ENCODE measurements at places on chromosomes 5 and 9.

DNA sequence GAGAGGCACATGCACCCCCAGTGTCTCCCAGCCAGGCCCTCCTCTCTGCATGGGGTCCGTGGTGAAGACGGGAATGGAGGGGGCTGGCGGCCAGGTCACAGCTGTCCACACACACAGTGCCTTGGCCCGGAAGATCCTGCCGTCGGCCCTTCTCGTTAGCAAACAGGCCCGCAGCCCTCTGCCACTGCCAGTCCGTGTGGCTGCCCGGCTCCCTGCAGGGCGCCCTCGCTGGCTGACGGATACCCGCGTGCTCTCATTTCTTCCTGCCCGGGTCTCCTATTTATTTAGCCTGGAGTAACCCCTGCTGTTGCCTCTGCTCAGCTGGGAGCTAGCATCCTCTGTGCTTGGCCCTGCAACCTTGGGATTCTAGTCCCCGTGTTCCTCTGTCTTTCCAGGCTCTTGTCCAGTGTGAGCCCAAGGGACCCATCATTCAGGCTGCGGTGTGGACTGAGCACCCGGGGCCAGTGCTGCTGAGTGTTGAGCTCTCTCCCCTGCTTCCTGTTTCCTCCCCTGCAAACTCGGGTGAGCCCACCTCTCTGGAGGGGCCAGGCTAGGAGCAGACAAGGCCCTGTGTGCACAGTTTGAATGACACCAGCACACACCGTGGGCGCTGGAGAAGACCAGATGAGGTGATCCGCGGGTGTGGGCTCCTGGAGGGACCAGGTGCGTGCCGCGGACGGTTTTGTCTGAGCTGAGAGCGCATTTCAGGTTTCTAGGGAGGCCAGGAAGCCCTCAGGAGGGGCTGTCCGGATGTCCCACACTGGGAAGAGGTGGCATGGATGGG is 14.6 kb upstream of the RNU6ATAC start:
- no peak for DNase-seq

DNA sequence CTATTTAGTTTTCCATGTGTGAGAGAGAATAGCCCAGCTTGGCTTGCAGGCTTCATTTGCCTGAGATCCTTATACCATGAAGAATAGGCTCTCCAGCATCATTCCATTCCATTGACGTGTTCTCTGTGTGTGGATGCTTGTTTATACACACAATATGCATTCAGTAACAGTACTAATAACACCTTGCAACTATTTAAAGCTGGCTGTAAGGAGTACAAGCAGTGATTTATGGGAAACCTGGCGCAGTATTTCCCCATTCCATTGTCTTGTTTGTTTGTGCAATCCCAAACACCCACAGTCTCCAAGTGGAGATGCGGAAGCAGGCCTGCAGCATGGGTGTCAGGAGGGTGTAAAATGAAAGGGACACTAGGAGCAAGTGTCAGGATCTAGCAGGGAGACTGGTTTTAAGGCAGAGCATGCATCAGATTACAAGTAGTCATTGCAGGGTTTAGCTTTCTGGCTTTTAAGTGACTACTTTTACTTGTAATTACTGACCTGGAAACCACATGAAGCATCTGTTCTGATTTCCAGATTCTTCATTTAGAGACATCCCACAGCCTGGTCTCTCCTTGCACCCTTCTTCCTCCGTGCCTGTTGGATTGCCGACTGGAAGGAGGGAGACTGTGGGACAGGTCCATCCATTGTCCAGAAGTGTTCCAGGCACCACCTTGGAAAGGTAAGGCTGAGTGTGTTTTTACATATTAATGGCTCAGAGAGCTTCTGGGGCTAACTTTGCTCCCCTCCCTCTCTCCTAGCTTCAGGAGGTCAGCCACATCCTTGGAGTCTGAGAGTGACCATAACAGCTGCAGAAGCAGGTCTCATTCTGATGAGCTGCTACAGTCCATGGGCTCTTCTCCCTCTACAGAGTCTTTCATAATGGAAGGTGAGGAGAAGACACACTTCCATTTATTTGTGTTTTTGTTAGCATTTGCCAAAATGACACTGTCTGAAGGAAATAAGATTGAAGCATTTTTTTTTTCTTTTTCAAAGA is 241.6 kb downstream of the ARHGEF28 start:
- no peak for DNase-seq

GRCh38 chr9:1273859-1274258 is 223.7 kb downstream of the DMRT2 start:
- DNase-seq, result no peak

- peak; percentile 56 for DNase-seq
Observed at GRCh38 chr9:131717719-131718460, 22.0 kb downstream of the RAPGEF1 start.

DNA sequence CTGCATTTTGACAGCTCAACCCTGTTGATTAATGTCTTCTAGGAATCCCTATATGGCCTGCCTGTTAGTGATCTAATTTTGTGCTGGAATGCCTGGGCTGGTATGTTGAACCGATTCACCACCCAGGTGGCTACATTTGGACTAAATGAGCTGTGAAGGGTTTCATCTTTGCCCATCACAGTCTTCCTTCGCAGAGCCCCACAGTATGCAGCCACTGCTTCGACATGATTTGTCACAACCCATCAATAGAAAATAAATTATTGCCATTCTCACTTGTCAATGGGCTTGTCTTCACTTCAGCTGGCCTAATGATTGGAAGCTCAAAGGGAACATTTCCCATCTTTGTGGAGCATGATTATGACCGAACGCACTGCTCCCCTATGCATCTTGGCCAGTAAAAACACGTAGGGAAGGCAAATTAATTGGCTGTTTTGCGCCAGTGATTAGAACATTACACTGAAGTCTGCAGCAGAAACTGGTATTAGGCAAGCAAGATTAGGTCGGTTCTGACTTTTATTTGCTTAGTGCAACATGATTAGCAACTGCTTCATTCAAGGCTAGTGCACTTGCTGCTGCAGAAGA is 408.5 kb downstream of the KIAA0825 start:
- DNase-seq, result no peak

- no peak for DNase-seq
Observed at GRCh38 chr5:8521991-8522390, 653.0 kb downstream of the MTRR start.

DNA sequence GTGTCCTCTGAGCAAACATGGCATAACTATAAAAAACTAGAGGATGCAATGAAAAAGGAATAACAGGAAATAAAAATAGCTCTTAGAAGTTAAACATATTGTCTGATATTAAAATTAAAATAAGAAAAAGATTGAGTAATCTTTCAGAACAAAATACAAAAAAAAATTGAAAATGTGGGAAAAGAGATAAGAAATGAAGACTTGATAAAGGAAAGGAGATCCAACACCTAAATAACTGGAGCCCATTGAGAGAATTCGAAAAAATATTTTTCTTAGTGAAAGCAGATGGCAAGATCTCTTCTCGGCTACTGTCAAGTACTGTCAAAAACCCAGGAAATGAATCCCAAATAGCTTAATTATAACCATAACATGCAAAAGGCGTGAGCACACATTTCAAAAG is 24.9 kb downstream of the LIFR start:
- no peak for DNase-seq

- DNase-seq, result no peak
Observed at GRCh38 chr5:7683753-7684152, 167.2 kb downstream of the CFAP90 start.

GRCh38 chr9:135269912-135270830 is 182.7 kb downstream of the OLFM1 start:
- DNase-seq, result no peak

DNA sequence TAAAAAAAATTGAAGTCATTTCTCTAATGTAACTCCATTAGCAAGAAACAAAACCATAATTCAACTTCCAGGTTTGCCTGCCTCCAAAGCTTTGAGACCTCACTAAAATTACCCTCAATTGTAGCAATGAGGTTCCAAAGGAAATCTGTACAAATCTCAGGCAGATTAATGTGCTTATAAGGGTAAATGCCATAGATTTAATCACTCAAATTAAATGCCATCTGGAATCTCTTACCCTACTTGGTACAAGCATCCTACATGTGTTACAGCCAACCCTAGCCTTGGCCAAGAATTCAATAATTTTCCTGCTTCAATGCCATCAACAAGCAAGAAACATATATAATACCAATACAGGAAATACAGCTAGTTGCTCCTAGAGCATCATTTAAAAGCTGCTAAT is 452.8 kb downstream of the RAB3C start:
- DNase-seq, result no peak

- peak; percentile 70 for DNase-seq
Observed at GRCh38 chr5:38208782-38209378, 49.5 kb upstream of the EGFLAM start.

DNA sequence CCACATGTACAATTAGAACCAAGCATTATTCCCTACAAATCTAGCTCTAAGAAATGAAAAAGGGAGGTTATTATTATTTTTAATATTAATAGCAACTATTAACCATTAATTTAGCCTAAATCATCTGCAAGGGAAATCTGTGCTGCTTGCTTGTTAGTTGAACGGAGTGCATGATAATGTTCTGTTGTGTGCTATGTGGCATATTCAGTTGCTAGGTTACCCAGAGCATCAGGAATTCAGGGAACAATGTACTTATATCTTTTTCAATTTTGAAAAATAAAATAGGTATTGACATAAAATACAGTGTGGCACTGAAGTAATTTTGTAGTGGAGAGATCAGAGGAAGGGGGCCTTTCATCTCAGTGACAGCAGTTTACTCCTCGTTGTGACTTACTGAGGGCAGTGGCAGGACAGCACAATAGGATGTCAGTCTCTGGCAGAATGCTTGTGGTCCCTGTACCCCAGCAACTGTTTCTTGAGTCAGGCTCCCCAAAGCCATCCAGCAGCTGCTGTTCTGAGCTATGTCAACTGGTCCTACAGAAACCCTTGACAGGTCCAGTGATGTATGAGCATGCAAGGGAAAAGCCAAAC is 173.6 kb downstream of the TMEM161B start:
- DNase-seq, result no peak

GRCh38 chr5:158511454-158511853 is 588.3 kb downstream of the EBF1 start:
- DNase-seq, result no peak

GRCh38 chr9:85716031-85716877 is 25.5 kb downstream of the AGTPBP1 start:
- no peak for DNase-seq

GRCh38 chr5:73435759-73436534 is 12.6 kb downstream of the FOXD1 start:
- no peak for DNase-seq

All from hepatocyte (in vitro differentiated cells).